ENCODE measurements at places on chromosomes 3 and 15.

DNA sequence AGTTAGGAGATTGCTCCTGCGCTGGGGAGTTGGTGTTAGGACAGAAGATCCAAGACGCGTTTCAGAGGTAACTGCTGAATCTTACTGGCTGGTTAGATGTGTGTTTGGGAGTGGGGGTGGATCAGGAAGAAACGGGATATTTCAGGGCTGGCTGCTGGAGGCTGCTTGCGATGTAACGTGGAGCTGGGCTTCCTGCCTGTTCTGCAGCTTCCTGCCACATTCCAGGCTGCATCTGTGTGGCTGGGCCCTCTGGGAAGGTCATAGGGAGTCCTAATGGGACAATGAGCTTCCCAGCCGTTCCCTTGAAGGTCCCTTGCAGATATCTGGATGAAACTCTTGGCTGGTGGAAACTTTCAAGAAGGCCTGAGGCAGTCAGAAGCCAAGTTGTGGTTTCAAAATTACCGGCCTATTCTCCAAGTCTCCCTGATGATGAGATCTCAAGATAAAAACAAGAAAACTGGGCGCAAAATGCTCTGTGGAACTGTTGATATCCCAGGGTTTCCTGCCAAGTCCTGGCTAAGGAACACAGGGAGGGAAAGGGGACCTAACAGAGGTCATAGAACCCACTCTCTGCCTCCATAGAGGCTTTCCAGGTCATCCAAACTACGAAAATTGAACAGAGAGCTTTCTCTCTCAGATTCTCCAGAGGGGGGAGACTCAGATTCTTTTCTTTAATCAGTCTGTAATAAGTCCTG, 67.0 kb downstream of the NOX5 start:
- no peak for DNase-seq

DNA sequence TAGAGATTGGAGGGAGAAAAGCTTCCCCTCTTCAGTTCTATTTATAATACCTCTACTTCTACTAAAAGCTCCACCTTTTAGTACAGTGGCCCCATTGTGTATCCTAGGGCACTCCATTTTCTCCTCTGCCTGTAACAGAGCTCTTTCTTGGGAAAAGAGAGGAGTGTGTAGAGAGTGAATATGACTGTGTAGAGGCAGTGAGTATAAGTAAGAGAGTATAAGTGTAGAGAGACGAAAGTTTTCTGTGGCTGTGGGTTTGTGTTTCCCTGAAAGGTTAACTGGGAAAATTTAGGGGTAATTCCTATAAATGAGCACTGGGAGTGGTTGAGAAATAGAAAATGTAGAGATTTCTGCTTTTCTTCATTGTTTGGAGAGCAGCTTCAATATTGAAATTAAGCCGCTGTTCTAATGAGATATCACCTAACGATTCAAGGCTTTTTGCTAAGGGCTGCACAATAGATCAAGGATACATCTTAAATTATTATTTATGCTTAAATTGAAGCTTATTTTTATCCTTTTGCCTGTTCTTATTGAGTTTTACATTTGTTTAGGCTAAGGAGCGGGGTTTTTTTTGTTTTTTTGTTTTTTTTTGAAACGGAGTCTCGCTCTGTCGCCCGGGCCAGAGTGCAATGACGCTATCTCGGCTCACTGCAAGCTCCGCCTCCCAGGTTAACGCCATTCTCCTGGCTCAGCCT, 6.9 kb downstream of the IQGAP1 start:
- no peak for DNase-seq

GRCh38 chr15:49328941-49329340, 94.1 kb upstream of the FGF7 start:
- no peak for DNase-seq

- DNase-seq, result peak; percentile 52
These were observed 20.6 kb downstream of the SMAD3 start for GRCh38 chr15:67085818-67086636.

DNA sequence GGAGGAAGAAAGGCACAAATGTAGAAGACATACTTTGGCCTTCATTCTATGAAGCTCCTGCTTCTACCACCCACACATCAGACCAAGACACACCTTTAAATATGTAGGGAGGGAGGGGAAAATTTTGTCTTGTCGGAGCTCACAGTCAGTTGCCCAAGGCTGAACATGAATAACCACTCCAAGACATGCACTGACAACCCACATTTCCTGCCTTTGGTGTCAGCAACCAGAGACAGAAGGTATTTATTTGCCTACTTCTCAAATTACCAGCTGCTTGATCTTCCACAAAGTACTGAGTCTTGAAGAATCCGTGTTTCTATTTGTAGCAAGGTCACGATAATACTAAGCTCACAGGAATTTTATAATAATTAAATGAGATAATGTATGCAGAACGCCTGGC, 169.7 kb downstream of the KCNMB2 start:
- DNase-seq, result no peak

GRCh38 chr3:47841786-47842349, 38.9 kb downstream of the DHX30 start:
- DNase-seq, result no peak

- DNase-seq, result no peak
These were observed 37.9 kb downstream of the TNK2 start for GRCh38 chr3:195870442-195870841.

GRCh38 chr3:64496786-64497490, 190.9 kb downstream of the ADAMTS9 start:
- no peak for DNase-seq

GRCh38 chr3:127165036-127165435, 27.9 kb upstream of the PRR23E start:
- DNase-seq, result no peak

DNA sequence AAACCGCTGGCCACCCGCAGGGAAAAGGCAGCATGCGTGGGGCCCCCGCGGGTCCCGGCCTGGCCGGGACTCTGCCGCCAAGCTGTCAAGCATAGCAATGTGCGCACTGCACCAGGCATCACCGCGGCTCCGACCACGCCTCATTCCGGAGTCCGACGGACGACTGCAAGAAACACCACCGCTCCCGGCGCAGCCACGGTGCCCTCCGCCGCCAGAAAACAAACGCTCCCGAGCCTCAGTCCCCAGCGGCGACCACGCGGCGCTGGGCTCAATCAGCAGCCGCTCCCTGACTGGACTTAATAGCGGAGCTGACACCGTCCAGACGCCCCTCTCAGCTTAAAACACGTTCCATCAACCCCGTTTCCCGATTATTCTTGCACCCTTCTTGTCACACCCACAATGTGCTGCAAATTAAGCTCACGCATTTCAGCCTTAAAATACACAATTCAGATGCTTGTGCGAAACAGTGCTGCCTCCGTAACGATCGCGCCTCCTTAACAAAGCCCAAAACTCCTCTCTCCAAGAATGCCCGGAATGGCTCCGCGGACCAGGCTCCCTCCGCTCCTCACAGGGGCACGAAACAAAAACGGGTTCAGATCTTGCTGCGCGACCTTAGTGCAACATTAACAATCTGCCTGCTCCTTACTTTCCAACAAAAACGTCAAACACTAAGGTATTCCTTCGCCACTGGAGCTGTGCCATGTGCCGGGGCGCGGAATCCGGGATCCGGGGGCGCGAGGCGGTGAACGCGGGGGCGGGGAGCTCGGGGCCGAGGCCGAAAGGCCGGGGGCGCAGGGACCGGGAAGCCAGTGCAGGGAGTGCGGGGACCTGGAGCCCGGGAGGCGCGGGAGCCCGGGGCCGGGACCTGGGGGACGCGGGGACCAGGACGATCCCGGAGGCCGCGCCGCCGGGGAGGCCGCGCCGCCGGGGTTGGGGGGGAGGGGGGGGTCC, 655 bp downstream of the CYFIP1 start:
- peak; percentile 43 for DNase-seq
